Naive thymus-derived CD4-positive, alpha-beta T cell (primary cell): ENCODE measurements at places on chromosomes 4 and X. TPM values are rescaled to one million over a fixed set of nuclear protein-coding genes. Genes with fewer than 3 reads are reported as not detected.

Gene TBC1D8B
- 0.58 TPM for total RNA-seq

- H3K4me3 ChIP-seq, result no peak overlapping the region
- no peak for DNase-seq
- H3K27ac ChIP-seq, result no peak overlapping the region
Measured at GRCh38 chrX:51334276-51334675, 1.7 kb downstream of the NUDT10 start.

DNA sequence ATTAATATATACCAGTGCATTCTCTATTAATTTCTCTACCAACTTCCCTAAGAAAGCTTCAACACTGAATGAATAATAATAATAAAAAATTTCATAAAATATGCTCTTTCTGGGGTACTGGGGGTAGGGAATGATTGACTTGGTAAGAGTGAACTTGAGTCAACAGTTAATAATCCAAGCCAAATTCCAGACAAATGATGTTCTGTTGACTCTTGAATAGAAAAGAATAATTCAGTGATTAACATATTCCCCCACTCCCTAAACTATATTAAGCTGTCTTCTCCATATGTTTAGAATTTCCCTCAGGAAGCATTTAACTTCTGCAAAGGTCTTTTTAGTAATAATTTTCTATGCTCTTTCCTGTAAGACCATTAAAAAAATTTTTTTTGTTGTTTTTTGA, 12.3 kb downstream of the PGRMC2 start:
- no peak overlapping the region for H3K27ac ChIP-seq
- H3K4me3 ChIP-seq, result no peak overlapping the region
- DNase-seq, result no peak

DNA sequence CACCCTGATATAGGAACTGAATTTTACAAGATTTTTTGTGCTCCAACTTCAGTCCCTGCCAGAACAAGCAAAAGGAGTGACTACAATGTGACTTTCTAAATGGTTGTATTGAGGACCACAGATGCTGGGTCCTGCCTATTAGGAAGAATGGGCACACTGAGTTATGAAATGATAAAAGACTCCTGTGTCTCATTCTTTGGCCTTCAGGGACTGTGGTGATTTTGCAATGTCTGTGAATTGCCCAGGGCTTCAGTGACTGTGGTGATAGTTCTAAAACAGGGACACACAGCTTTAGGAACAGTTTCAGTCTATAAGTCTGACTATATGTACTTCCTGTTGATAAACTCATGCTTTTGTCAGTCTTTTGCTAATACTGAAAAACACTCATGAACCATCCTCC, 210.2 kb downstream of the DMD start:
- DNase-seq, result no peak
- H3K36me3 ChIP-seq, result no peaks in the 10 kb centered on the region
- no peak overlapping the region for H3K4me3 ChIP-seq
- no peaks in the 10 kb centered on the region for H3K27me3 ChIP-seq
- no peaks in the 10 kb centered on the region for H3K4me1 ChIP-seq
- H3K27ac ChIP-seq, result no peak overlapping the region

Gene CSAG3
- not detected for total RNA-seq

Gene CD38
- total RNA-seq, result 15.3 TPM
